ENCODE measurements at places on chromosomes 3 and 15.

- no peak for DNase-seq
Measured at GRCh38 chr3:40096661-40097111, 212.8 kb upstream of the EIF1B start.

DNA sequence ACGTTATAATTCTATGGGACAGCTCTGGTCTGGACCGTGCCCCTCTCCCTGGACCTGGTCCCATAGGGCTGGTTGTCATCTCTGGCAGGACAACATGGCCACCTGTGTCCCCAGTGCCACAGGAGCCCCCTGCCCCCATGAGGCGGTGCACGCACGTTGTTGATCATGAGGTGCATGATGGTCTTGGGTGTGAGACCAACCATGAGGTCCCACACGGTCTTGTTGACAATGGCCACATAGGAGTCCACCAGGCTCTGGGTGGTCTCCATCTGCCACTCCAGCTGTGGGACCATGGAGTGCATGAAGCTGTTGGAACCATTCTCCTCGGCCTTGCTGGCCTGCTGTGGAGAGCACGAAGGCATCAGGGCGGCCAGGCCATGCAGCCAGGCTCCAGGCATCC, 19.7 kb downstream of the GOLGA6D start:
- DNase-seq = no peak

DNA sequence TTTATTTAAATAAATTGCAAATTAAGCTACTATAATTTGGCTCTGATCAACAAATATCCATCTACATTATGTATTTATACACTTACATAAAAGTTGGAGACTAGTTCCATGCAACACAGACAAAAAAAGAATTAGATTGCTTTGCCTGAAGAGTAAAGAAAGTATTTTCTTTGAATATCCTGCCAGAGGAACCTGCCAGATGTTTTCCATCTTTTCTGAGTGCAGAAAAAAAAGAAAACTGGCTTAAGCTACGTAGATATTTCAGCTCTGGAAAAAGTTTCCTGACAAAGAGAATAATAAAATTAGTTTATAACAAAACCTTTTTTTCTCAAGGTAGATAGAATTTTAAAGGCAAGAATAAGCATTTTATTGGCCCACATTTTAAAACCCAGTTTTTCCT, 607.5 kb upstream of the NAALADL2 start:
- DNase-seq = no peak

DNA sequence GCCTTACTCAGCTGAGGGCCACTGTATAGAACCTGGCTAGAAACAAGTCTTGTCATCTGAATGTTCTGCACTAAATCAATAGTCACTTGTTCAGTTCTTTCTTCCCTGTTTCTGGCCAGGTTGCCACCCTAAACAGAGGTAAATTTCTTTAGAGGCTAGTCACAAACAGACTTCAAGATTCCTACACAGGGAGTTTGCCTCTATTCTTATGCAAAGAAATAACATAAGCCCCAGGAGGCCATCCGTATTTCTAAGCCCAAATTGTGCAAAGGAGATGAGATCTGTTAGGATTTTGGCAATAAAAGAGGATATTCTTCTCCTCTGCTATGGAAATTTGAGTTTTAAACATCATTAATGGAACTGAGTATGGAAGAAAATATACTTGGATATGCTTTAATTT, 4.9 kb downstream of the ZIC4 start:
- no peak for DNase-seq

- no peak for DNase-seq
Measured at GRCh38 chr15:94070356-94071295, 160.7 kb upstream of the MCTP2 start.

- peak; percentile 16 for DNase-seq
Measured at GRCh38 chr3:25849641-25850385, 59.9 kb downstream of the OXSM start.

- no peak for DNase-seq
Measured at GRCh38 chr15:71109905-71110304, 5.4 kb upstream of the THSD4 start.

GRCh38 chr3:59677747-59678702, 628.2 kb upstream of the CFAP20DC start:
- no peak for DNase-seq

- no peak for DNase-seq
Measured at GRCh38 chr15:88395872-88396781, 71.1 kb downstream of the MRPL46 start.

DNA sequence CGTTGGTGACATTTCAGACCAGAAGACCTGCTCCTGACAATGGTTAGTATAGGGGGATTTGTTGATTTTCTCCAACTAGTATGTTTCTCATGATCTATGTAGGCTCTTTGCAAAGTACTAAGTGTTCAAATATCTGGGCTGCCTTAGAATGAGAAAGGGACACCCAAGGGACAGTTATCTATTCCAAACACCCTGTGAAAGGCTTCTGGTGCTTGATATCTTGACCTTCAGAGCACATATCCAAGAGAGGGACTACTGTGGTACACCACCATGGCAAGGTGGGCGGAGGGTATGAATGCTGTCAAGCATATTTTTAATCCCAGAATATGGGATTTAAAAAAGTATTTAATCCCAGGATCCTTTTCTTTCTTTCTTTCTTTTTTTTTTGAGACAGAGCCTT, 1.1 kb downstream of the FANCD2OS start:
- DNase-seq = no peak

- no peak for DNase-seq
Measured at GRCh38 chr3:42236611-42237010, 29.4 kb downstream of the CCK start.

DNA sequence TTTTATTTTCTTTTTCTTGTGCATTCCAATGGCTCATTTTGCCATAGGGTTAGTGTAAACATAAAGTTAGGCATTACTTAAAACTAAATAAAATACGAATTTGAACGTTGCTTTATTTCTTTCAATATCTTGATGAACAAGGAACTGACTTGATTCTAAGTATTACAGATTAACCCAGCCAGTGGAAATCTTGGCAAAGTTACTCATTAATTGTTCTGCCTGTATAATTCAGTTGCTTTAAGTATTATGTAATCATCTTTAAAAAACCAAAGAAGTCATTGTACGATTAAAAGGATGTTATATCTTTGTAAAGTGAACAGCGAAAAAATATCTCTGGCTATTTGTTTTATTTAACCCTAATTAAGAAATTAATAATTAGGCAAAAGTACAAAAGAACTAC, 737.9 kb upstream of the BCHE start:
- no peak for DNase-seq

DNA sequence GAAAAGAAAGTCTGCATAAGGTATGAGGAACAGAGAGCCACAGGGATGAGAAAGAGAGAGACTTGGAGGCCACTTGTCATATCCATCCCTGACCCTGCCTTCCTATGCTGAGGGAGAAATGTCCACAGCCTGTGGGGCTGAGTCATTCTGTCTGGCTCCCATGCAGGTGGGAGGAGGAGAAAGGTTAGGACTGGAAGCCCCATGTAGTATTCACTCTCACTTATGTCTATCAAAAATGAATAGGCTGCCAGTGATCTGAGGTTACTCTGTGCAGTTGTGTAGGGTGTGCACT, 71.3 kb downstream of the RAB11A start:
- DNase-seq = no peak

DNA sequence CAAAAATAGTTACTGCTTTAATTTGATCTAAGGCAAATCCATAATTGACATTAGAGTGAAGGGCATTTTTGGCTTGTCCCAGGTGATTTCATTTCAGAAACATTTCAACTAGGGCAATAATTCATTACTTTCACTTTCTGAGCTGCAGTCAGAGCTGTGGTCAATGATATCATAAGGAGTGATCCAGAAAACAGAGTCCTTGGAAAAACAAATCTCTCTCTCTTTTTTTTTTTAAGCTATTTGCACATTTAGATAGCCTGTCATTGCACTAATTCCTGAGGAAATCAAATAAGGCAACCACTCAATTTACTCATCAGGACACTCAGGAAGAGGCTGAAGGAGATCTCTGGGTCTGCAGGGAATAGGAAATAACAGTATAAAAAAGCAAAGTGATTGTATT, 269.5 kb upstream of the LRRC3B start:
- no peak for DNase-seq

- DNase-seq = no peak
Measured at GRCh38 chr15:70269991-70270751, 172.5 kb upstream of the TLE3 start.

- DNase-seq = no peak
Measured at GRCh38 chr15:25565470-25566264, 126.8 kb upstream of the UBE3A start.

DNA sequence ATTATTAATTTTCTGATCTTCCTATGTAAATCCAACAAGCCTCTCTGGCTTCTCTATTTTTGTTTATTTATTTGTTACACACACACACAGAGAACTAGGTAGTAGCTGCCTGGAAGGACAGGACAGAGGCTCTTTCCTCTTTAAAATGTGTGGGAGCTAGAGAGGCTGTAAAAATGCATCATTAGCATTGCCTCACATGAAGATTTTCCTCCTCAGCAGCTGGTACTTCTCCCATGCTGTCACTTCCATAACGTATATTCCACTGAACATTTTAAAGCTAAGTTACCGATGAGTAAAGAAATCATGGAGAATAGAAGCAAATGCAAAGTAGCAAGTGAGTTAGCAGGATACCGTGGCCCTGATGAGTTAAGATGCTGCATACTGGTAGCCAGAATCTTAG, 63.9 kb downstream of the IMPG2 start:
- DNase-seq = no peak

- DNase-seq = no peak
Measured at GRCh38 chr3:136804141-136804540, 14.8 kb upstream of the SLC35G2 start.

GRCh38 chr15:43859546-43859945, 32.7 kb downstream of the WDR76 start:
- DNase-seq = no peak

DNA sequence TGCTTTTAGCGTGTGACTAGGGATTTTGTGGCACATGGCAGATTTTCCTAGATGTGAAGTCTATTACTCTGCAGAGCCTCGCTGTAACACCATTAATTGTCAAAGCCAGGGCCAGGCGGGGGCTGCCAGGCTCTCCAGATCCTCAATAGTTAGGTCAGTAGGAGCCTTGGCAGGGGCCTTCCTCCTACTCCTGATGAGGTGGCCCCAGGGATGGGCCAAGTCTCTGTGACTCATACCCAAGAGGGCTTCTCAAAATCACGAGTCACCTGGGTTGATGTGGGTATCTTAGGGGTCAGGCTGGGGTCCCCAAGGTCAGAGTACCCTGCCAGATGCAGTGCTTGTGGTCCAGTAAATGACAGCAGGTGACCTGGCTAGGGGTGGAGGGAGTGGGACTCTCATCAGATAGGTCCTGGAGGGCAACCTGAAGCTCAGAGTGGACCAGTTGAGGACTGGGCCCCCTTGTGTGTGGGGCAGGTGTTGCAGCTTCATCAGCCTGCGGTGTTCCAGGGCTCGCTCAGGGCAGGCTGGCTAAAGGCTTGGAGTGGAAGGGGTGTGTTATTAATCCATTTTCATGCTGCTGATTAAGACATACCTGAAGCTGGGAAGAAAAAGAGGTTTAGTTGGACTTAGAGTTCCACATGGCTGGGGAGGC, 88.5 kb upstream of the MYZAP start:
- no peak for DNase-seq

- no peak for DNase-seq
Measured at GRCh38 chr15:58258501-58259292, 120.5 kb downstream of the AQP9 start.

DNA sequence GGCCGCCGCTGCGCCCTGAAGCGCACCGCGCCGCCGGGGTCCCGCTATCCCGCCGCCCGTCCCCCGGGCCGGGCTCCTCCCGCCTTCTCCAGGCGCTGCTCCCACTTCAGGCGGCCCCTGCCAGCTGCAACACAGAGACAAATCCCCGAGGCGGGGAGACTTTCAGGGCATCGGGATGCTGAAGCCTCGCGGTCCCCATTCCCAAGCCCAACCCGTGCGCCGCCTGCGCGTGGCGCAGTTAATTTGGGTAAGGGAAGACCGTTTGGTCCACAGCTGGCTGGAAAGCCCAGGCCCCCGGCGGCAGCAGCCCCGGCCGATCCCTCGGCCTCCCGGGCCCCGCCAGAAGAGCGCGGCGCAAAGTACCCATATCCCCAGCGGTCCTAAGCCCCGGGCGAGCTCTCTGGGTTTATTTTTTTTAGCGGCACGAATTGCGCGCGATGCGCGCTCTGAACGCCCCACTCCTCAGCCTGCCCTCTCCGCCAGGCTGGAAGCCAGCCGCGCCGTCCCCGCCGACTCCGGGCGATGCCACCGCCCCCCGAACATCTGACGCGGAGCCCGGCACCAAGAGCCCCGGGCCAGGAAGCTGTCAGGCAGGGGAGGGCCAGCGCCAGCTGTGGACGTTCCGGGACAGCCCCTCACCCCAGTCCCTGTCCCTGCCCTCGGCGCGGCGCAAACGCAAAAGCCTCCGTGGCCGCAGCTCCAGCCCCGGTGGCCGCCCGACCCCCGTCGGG, 517 bp downstream of the FBN1 start:
- DNase-seq = peak; percentile 58

DNA sequence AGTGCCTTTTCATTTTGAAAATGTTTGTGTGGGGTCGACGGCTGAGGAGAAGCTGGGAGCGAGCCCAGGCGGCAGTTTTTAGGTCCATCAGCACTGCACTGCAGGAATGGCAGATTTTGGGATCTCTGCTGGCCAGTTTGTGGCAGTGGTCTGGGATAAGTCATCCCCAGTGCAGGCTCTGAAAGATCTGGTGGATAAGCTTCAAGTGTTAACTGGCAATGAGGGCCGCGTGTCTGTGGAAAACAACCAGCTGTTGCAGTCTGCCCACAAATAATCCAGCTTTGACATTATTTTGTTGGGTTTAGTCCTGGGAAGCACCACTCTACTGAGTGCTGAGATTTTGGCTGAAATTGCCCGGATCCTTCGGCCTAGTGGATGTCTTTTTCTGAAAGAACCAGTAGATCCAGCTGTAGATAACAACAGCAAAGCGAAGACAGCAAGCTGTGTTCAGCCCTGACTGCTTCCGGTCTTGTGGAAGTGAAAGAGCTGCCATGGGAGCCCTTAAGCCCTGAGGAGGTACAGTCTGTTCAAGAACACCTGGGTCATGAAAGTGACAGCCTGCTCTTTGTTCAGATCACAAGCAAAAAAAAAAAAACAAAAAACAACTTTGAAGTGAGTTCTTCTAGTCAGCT, 13.1 kb upstream of the ANP32A start:
- no peak for DNase-seq

- DNase-seq = no peak
Measured at GRCh38 chr3:175748087-175748730, 889.1 kb downstream of the NAALADL2 start.

DNA sequence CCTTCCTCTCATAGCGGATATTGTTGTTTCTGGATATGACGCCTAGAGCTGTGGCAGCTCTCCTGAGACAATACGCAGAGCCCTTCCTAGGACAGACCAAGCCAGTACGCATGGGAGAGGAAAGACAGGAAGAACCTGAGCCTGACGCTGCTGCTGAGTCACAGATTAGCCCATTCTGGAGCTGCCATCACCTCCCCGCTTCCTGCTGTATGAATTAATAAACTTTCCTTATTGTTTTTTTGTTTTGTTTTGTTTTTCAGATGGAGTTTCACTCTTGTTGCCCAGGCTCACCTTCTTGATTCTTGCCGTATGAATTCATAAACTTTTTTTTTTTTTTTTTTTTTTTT, 67.0 kb downstream of the PPCDC start:
- DNase-seq = peak; percentile 62

GRCh38 chr3:127775398-127776109, 46.8 kb downstream of the MGLL start:
- DNase-seq = peak; percentile 87
